ENCODE measurements at places on chromosomes 2 and 18. TPM values are rescaled to one million over a fixed set of nuclear protein-coding genes. Genes with fewer than 3 reads are reported as not detected.

- no peaks in the 10 kb centered on the region for H3K27me3 ChIP-seq
- H3K27ac ChIP-seq = no peak overlapping the region
- no peak overlapping the region for H3K4me3 ChIP-seq
- H3K4me1 ChIP-seq = peaks cover 6% of the 10 kb centered on the region
- DNase-seq = no peak
- peaks cover 4% of the 10 kb centered on the region for H3K36me3 ChIP-seq
Observed at GRCh38 chr18:79524181-79525078, 128.7 kb downstream of the NFATC1 start.

GRCh38 chr2:178482437-178482836, 2.2 kb downstream of the PLEKHA3 start:
- peaks cover 46% of the 10 kb centered on the region for H3K4me1 ChIP-seq
- no peak for DNase-seq
- H3K27me3 ChIP-seq = no peaks in the 10 kb centered on the region
- peak overlapping the region; percentile 83 for H3K4me3 ChIP-seq

DNA sequence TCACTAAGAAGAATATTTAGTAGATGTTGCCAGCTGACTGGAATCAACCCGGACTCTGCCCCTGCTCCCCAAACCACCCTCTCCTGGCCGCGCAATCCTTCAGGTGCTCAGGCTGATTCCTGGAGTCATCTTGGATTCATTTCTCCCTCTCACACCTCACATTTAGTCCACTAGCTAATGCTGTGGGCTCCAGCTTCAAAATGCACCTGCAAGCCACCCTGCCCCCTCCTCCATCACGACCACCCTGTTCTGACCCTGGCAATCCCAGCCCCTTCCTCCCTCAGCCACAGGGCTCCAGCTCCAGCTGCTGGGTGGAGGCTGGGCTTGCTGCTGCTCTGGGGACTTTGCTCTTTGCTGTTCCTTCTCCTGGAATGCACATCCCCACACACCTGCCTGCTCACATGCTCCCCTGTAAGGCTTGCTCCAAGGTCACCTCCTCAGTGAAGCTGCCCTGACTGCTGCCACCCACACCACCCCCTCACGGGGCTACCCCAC, 61.3 kb upstream of the SH3RF3 start:
- H3K4me3 ChIP-seq = no peak overlapping the region
- no peaks in the 10 kb centered on the region for H3K4me1 ChIP-seq
- H3K27ac ChIP-seq = no peak overlapping the region
- H3K27me3 ChIP-seq = no peaks in the 10 kb centered on the region
- H3K36me3 ChIP-seq = no peaks in the 10 kb centered on the region

GRCh38 chr2:97911206-97911921, 84.4 kb downstream of the TMEM131 start:
- no peaks in the 10 kb centered on the region for H3K27me3 ChIP-seq
- peaks cover 5% of the 10 kb centered on the region for H3K36me3 ChIP-seq
- no peak overlapping the region for H3K4me3 ChIP-seq
- H3K27ac ChIP-seq = no peak overlapping the region
- no peaks in the 10 kb centered on the region for H3K4me1 ChIP-seq

GRCh38 chr2:177553176-177553884, 160.8 kb downstream of the AGPS start:
- no peaks in the 10 kb centered on the region for H3K36me3 ChIP-seq
- peaks cover 9% of the 10 kb centered on the region for H3K4me1 ChIP-seq
- H3K4me3 ChIP-seq = peak overlapping the region; percentile 79
- H3K27ac ChIP-seq = peak overlapping the region; percentile 89

DNA sequence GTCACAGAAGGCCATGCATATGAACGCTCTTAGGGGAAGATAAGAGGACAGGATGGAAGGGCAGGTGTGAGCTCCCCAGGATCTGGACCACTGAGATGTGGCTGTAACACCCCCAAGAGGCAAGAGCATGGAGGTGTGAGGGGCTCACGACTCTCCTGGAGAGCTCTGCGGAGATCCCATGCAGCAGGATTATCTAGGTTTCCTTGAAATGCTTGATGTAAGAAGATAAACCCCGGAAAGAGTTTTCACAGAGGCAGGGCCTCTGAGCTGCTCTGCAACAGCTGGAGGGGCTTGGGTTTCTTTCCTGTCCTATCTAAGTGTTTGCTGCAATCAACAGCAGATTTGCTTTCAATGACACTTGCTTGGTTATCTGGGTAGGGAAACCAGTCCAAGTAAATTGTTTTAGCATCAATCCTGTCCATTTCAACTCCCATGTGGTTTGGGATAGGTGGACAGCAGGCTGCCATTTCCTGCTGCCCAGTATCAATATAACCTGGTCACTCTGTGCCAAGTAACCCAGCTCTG, 138.9 kb downstream of the SMAD2 start:
- no peak overlapping the region for H3K4me3 ChIP-seq
- DNase-seq = no peak
- H3K36me3 ChIP-seq = no peaks in the 10 kb centered on the region

DNA sequence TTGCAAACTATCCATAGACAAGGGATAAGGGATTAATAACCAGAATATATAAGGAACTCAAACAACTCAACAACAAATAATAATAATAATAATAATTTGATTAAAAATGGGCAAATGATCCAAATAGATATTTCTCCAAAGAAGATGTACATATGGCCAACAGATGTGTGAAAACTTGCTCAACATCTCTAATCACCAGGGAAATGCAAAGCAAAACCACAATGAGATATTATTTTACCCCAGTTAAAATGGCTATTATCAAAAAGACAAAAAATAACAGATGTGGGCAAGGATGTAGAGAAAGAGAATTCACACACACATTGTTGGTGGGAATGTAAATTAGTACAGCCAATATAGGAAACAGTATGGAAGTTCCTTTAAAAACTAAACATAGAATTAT, 26.9 kb downstream of the DNAH7 start:
- H3K4me3 ChIP-seq = no peak overlapping the region
- no peak overlapping the region for H3K27ac ChIP-seq
- no peaks in the 10 kb centered on the region for H3K36me3 ChIP-seq
- DNase-seq = no peak
- H3K4me1 ChIP-seq = no peaks in the 10 kb centered on the region

DNA sequence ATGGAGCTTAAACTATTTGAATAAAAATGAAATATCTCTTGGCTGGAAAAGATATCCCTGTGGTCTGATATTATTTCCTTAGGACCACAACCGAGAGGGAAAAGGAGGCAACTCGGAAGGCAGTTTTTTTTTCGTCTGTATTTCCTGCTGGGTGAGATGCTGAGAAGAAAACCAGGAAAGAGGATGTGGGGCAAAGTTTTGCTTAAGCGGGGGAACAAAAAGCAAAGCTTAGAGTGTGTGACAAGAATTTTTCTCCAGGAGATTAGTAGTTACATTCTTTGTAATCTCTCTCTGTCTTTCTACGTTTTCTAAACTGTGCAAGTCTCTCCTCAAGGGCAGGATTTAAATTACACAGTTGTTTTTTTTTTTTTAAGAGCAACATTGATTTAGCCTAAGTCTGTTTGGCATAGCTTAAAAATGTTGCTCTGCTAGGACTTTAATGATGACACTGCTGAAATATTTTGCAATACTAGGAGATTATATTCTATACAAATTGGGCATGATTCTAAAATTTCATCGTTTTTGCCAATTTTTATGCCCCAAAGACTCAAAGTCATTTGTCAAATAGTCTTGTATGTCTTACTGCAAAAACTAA, 258.5 kb downstream of the KCNS3 start:
- H3K36me3 ChIP-seq = no peaks in the 10 kb centered on the region
- H3K27ac ChIP-seq = peak overlapping the region; percentile 28
- no peaks in the 10 kb centered on the region for H3K4me1 ChIP-seq
- no peak for DNase-seq
- H3K4me3 ChIP-seq = peak overlapping the region; percentile 54

DNA sequence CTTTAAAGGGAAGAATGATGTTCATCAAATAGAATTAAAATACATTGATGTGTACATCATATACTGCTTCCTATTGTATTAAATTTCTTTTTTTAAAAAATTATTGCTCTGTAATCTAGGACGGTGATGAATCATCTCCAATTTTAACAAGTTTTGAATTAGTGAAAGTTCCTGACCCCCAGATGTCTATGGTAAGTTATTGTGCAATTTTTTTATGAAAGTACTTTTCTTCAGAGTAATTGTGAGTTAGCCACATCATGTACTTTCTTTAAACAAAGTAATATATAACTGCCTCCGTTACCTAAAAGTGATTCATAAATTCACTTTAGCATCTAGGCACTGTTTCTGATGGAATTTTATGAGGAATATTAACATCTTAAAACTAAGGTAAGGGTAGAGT, 38.1 kb downstream of the PIK3C3 start:
- no peak overlapping the region for H3K27ac ChIP-seq
- H3K4me1 ChIP-seq = no peaks in the 10 kb centered on the region
- H3K27me3 ChIP-seq = no peaks in the 10 kb centered on the region
- no peak for DNase-seq
- no peak overlapping the region for H3K4me3 ChIP-seq

GRCh38 chr2:101052147-101052546, 50.1 kb downstream of the RPL31 start:
- no peaks in the 10 kb centered on the region for H3K4me1 ChIP-seq
- H3K4me3 ChIP-seq = no peak overlapping the region
- H3K36me3 ChIP-seq = peaks cover 15% of the 10 kb centered on the region
- no peak for DNase-seq
- no peak overlapping the region for H3K27ac ChIP-seq

- no peak for DNase-seq
- H3K27me3 ChIP-seq = no peaks in the 10 kb centered on the region
- no peaks in the 10 kb centered on the region for H3K4me1 ChIP-seq
- no peak overlapping the region for H3K4me3 ChIP-seq
- H3K36me3 ChIP-seq = no peaks in the 10 kb centered on the region
- H3K27ac ChIP-seq = no peak overlapping the region
Observed at GRCh38 chr2:136251885-136252585, 134.1 kb upstream of the CXCR4 start.

GRCh38 chr2:117170897-117171296, 643.6 kb upstream of the DDX18 start:
- no peak overlapping the region for H3K27ac ChIP-seq
- no peak for DNase-seq
- H3K36me3 ChIP-seq = no peaks in the 10 kb centered on the region
- no peaks in the 10 kb centered on the region for H3K27me3 ChIP-seq
- H3K4me3 ChIP-seq = no peak overlapping the region
- H3K4me1 ChIP-seq = no peaks in the 10 kb centered on the region

DNA sequence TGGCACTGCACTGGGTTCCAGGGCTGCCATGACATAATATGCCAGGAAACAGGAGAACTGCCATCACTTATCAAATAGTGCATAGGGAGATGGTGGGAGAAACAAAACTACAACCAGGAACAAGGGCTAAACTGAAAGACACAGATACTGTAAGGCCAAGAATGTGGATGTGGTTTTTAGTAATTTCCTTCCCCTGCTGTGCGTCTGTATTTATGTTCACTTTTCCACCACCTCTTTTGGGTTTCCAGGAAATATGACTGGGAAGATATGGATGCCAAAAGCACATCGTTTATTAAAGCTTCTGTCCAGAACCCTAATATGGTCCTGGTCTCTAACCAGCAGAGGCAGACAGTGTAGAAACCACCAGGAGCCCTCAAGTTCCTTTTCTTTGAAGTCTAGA, 759.7 kb upstream of the FANCL start:
- H3K4me3 ChIP-seq = no peak overlapping the region
- DNase-seq = no peak
- H3K27me3 ChIP-seq = no peaks in the 10 kb centered on the region
- H3K4me1 ChIP-seq = no peaks in the 10 kb centered on the region
- no peak overlapping the region for H3K27ac ChIP-seq

DNA sequence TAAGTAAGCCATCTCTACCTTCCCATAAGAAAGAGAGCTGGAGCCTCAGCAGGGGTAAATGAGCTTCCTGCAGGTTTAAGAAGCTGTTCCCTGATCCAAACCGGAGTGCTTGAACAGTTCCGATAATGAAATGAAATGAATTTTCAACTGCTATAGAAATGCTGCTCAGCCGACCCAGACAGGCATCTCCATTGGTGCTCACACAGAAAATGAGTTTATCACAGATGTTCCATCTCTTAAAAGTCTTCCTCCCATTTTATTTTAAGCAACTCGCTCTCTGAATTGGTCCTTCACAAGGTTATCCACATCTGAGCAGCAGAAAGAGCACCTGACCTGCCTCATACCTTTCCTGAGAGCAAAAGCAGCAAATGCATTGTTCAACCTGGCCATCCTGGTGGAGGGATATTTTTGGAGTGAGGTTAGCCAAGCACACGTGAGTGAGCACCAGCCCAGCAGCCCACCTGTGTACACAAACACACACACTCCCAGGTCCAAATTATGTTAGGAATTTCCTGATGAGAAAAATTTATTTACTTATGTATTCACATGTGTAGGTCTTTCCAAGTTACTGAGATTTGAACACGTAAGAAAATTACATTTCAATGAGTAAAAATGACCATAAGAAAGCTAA, 42.2 kb upstream of the CCDC68 start:
- H3K4me1 ChIP-seq = no peaks in the 10 kb centered on the region
- H3K36me3 ChIP-seq = no peaks in the 10 kb centered on the region
- H3K27ac ChIP-seq = no peak overlapping the region

DNA sequence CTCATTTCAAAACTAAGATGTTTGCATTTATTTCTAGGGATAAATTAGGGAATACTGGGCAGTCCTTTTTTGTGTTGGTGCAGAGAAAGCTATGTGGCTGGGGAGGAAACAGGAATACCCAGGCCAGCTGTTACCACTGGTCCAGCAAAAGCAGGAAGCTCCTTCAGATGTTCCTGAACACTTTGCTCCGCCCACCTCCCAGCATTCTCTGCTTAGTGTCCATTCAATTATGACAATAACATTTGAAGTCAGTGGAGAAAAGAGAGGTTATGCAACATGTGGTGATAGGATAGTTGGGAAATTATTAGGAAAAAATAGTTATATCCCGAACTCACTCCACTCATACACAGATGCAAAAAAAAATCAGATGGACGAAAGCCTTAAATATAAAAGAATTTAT, 22.1 kb upstream of the ARPC2 start:
- no peak overlapping the region for H3K27ac ChIP-seq
- H3K4me1 ChIP-seq = no peaks in the 10 kb centered on the region
- no peaks in the 10 kb centered on the region for H3K36me3 ChIP-seq
- no peak for DNase-seq
- no peak overlapping the region for H3K4me3 ChIP-seq

GRCh38 chr2:69735686-69736085, 6.2 kb upstream of the ANXA4 start:
- H3K4me1 ChIP-seq = peaks cover 6% of the 10 kb centered on the region
- no peak for DNase-seq
- no peaks in the 10 kb centered on the region for H3K27me3 ChIP-seq
- no peak overlapping the region for H3K4me3 ChIP-seq

- H3K27ac ChIP-seq = no peak overlapping the region
- H3K4me3 ChIP-seq = no peak overlapping the region
- DNase-seq = no peak
Observed at GRCh38 chr2:73759285-73759764, 20.6 kb downstream of the DUSP11 start.

Gene CD8B2
- not detected for total RNA-seq

Gene AMER3
- total RNA-seq = not detected

Gene LIMS4
- 24.6 TPM for total RNA-seq

Gene LYG2
- not detected for total RNA-seq

Gene RUFY4
- total RNA-seq = 0.68 TPM

Gene ZNF519
- 1.7 TPM for total RNA-seq

Gene LCT
- total RNA-seq = not detected

Gene RAX
- total RNA-seq = not detected

Gene WNT10A
- 1.6 TPM for total RNA-seq

Gene DSC2
- 2.7 TPM for total RNA-seq

Gene CD207
- not detected for total RNA-seq

Gene ST8SIA5
- 0.14 TPM for total RNA-seq
